ENCODE measurements at places on chromosomes 3 and 15.

GRCh38 chr3:196174652-196175051 lies 36.5 kb downstream of the ZDHHC19 start:
- DNase-seq = no peak

DNA sequence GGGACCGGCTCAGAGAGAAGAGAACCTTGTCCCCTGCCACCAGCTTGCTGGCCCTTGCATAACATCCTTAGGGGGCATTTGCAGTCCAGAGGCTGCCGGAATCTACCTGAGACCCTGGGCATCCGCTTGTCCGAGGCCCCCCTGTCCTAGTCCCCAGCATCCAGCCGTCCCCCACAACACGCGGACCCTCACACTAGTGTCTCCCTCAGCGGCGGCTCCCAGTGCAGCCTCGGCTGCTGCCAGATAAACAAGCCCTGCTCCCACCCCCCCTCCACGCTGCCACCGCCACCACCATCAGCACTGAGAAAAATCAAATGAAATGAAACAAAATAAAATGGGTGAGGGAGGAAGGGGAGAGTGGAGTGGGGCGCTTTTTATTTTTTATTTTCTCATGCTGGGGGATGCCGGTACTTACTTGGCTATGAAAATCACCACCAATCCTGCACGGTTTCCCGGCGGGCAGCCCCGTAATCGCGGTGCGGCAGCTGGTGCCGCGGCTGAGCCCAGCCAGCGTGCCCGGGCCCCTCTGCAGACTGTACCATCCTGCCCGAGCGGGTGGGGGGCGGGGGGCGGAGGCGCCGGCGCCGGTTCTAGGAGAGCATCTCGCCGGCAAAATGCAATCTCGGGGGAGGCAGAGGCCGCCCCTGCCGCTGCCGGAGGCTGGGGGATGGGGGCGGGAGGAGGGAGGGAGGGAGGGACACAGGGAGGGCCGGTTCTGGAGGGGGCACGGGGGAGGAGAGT lies at the start of gene ATP2B2:
TSS of gene ATP2B2 (minus strand) at position 537 of the 741 bp plus-strand sequence. CDS start 56,043 bp downstream, outside the sequence.
- no peak for DNase-seq

DNA sequence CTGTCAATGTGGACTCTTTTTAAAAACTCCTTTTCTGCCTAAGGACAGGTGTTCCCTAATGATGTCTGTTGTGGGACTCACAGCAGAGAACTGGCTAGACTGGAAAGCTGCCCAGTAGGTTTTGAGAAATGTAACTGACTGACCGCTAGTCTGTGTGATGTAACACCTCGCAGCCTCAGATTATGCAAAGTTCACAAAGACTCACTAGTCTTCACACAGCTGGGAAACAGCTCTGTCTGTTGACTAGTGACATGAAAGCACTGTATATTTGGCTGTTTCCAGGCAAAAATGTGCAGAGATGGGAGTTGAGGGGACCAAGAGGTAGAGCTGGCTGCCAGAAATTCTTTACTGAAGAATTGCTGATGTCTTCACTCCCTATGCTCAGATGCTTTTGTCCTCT lies 10.3 kb downstream of the PDZRN3 start:
- no peak for DNase-seq

DNA sequence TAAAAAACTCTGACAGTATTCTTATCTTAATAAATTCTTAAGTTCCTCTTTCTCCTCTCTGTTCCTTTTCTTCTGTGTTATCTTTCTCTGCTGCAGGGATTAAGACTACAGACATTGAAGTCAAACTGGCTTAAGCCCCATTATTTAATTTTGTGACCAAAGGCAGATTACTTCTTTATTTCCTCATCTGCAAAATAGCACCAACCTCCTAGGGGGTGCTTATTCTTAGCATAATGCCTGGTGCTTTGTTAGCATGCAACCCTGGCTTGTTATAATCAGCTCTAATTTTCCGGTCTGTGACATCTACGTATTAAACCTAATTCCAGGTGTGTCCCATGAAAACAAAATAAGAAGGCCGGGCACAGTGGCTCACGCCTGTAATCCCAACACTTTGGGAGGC lies 23.8 kb downstream of the SEMA6D start:
- DNase-seq = no peak

DNA sequence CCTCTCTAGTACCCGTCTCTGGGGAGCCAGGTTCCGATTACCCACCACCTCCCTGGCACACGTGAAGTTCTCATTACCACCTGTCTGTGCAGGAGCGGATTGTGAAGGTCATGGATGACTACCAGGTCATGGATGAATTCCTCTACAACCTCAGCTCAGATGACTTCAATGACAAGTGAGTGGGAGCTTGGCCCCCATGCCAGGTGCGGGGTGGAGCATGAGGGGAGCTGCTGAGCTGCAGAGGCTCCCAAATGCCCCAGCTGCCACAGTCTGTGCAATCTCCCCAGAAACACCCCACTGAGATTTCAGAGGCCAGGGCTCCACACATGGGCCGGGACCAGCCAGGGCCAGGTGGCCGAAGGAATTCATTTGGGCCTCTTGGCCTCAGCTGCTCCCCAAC lies 34.3 kb downstream of the DNAH1 start:
- DNase-seq = no peak

- DNase-seq = no peak
Observed at GRCh38 chr3:9695345-9695744, 8.3 kb upstream of the CPNE9 start.

GRCh38 chr3:132346841-132347736 lies 29.9 kb downstream of the ACP3 start:
- DNase-seq = peak; percentile 8

- DNase-seq = no peak
Observed at GRCh38 chr3:192845526-192845855, 72.2 kb downstream of the MB21D2 start.

DNA sequence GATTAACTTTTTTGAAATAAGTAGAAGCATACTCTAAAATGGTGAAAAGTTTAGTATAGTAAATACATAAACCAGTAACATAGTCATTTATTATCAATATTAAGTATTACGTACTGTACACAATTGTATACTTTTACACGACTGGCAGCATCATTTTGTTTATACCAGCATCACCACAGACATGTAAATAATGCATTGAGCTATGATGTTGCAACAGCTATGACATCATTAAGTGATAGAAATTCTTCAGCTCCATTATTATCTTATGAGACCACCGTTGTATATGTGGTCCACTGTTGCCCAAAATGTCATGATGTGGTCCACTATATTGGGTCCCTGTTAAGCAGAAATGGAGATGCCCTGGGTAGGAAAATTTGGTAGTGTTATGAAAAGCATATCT lies 51.3 kb downstream of the DRD3 start:
- no peak for DNase-seq

- DNase-seq = no peak
Observed at GRCh38 chr15:97501291-97501690, 459.2 kb upstream of the ARRDC4 start.

- DNase-seq = no peak
Observed at GRCh38 chr3:182501856-182502255, 291.4 kb upstream of the ATP11B start.

DNA sequence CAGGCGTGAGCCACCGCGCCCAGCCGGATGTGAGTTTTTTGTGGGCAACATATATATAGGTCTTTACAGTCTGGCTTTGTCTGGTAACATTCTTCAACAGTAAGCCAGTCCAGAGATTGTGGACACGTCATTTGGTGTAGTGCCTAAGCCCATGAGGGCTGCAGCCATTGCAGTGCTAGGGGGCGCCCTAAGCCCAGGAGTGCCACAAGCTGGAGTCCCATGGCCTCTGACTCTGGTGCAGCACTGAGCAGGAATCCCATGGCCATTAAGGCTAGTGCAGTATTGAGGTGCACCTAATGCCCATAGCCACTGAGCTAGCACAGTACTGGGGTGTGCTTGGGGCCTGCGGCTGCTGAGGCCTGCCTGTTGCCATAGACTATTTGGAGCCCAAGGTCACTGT lies 136.4 kb upstream of the NDN start:
- no peak for DNase-seq

DNA sequence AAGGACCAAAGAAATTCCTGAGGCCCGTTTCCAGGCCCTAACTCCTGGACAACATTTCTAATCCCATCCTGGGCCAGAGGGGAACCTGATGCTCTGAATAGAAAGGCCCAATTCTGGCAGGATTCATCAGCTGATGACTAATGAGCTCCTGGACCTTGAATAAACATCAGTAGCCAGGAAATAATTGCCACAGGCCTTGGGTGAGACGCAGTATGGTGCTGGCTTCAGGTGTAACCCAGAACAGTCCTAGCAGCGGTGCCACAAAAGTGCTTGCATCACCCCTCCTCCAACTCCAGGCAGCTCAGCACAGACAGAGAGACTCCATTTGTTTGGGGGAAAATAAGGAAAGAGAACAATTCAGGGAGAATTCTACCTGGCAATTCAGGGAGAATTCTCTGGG lies 184.7 kb upstream of the POU1F1 start:
- no peak for DNase-seq

DNA sequence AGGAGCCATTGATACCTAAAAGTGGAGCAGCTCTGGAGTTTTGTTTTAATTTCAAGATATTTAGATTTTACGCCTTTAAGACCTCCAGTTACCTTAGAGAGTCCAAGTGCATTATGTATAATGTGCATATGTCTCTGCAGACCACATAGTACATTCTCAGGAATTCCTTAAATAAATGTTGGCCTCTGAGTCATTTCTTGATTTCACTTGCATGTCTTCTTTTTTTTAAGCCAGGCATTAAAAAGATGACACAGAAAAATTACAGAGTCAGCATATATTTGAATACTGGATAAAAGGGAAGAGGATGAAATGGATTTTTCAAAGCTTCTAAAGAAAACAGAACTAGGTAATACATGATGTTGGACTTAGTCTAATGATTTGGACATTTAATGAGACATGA lies 125.2 kb downstream of the TMCO5A start:
- DNase-seq = no peak

- no peak for DNase-seq
Observed at GRCh38 chr3:47515864-47516319, 2.4 kb upstream of the ELP6 start.

DNA sequence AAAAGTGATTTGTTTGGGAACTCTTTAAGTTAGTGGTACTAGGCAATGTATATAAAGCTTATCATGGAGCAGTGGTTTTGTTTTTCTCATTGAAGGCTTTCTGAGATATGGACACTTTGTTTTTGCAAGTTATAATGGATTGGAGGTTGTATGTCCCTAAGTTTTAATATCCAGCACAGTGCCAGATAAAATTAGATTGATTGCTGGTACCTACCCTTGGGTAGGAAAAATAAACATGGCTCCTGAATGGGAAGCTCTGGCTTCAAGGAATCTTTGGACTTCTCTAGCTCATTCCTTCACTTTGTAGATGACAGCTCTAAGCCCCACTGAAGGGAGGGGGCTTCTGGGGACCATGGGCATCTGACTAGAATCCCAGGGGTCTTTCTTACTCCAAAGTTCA lies 81.8 kb upstream of the SKOR1 start:
- no peak for DNase-seq

- DNase-seq = no peak
Observed at GRCh38 chr3:43914269-43914668, 223.5 kb downstream of the ABHD5 start.

DNA sequence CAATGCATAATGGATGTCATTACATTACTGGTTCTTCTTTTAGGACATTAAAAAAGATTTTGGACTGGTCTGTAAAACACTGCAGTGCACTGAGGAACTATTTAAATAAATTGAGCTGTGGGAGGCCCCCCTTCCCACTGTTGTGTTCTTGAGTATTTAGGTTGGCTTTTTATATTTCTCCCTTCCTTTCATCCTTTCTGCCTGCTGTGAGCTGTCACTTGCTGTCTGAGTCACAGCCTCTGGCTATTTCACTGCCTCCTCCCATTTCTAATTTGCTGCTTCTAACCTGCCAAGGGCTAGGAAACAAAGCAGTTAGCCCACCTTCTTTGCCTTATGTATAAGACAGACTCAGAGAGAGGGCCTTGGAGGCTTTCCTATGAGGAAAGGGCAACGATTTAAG lies 89.0 kb upstream of the FNDC3B start:
- no peak for DNase-seq

GRCh38 chr3:71482771-71483170 lies 100.8 kb downstream of the FOXP1 start:
- no peak for DNase-seq

DNA sequence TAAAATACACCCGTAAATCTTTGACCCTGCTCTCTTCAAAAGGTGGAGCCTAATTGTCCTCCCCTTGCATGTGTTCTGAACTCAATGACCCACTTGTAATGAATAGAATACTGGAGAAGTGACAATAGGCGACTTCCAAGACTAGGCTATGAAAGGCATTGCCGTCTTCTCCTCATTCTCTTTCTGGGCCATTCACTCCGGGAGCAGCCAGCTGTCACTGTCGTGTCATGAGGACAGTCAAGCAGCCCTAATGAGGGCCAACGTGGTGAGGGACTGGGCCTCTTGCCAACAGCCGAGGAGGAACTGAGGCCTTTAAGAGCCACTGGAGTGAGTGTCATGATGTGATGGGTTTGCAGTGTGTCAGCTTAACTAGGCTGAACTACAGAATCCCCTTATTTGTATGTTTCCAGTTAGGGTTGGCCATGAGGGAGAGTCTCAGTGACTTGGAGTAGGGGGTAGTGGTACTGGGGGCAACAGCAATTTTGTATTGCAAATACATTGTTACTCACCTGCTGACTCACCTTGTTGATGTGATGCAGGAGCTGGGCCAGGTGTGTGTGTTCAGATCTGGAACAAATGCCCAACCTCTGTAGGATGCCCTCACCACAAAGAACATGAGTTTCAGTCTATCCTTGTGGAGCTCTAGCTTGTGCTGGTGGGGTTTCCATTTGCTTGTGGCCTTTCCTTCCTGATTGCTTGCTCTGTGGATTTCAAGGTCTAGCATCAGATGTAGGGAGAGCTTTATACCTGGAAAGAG lies 188.5 kb upstream of the PROK2 start:
- peak; percentile 70 for DNase-seq

DNA sequence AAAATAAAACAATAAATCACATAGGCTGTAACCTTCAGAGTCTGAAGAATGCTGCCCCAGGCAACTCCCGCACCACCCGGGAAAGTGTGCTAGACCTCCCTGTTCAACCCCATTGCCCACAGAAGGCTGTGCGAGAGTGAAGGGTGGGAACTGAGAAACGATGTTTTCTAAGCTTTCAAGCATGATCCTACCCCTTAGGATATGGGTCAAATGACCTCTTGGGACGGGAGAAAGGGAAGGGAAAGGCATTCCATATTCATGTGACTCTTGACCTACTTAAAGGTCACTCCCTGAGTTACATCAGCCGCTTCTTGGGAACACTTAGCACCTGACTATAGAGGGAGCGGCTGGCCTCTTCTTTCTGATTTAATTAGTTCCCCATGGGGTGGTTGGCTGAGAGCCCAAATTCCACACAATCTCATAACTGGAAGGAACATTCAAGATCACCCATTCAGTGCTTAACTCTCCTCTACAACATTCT lies 114.7 kb upstream of the SLC24A5 start:
- no peak for DNase-seq

- peak; percentile 29 for DNase-seq
Observed at GRCh38 chr3:117719316-117719926, 1009.8 kb downstream of the TUSC7 start.
